ENCODE measurements at places on chromosomes 16 and 17. TPM values are rescaled to one million over a fixed set of nuclear protein-coding genes. Genes with fewer than 3 reads are reported as not detected.

The KLHL10 gene
- total RNA-seq = 0.31 TPM

The CDH8 gene
- not detected for total RNA-seq

The TNFRSF17 gene
- total RNA-seq = not detected

The PRSS33 gene
- total RNA-seq = not detected

The KRT13 gene
- not detected for total RNA-seq

The CSH1 gene
- total RNA-seq = not detected

The ETV4 gene
- 0.29 TPM for total RNA-seq

The OR2C1 gene
- total RNA-seq = not detected

The RTN4RL1 gene
- 1.6 TPM for total RNA-seq

The CLEC18B gene
- total RNA-seq = not detected
